ENCODE measurements at places on chromosomes 7 and 10.

GRCh38 chr7:124462249-124462648, 303.3 kb downstream of the GPR37 start:
- DNase-seq: no peak

DNA sequence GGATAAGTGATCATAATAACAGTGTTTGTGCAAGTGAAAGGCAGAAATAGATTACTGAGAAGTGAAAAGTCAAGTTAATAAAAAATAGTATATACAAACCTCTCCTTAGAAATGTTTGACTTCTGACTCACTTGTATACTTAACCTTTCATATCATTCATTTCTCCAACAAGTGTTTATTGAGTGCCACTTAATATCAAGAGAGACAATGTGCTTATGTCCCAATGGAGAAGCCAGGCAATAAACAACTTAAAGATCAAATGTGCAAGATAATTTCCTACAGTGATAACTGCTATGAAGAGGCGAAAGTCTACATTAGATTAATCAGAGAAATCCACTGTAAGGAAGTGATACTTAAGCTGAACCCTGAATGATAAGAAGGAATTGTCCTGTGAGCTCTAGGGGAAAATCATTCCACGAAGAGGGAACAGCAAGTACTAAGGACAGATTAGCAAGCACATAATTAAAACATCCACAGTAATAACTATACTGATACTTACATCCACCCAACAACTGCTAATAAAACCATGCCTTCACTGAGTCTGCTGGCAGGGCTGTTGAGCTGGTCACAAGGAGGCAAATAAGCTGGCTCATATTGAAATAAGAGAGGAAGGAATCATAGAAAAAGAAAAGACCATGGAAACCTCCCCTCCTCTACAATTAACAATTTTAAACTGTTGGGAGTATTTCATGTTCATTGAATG, 203.5 kb downstream of the CTNNA3 start:
- no peak for DNase-seq

DNA sequence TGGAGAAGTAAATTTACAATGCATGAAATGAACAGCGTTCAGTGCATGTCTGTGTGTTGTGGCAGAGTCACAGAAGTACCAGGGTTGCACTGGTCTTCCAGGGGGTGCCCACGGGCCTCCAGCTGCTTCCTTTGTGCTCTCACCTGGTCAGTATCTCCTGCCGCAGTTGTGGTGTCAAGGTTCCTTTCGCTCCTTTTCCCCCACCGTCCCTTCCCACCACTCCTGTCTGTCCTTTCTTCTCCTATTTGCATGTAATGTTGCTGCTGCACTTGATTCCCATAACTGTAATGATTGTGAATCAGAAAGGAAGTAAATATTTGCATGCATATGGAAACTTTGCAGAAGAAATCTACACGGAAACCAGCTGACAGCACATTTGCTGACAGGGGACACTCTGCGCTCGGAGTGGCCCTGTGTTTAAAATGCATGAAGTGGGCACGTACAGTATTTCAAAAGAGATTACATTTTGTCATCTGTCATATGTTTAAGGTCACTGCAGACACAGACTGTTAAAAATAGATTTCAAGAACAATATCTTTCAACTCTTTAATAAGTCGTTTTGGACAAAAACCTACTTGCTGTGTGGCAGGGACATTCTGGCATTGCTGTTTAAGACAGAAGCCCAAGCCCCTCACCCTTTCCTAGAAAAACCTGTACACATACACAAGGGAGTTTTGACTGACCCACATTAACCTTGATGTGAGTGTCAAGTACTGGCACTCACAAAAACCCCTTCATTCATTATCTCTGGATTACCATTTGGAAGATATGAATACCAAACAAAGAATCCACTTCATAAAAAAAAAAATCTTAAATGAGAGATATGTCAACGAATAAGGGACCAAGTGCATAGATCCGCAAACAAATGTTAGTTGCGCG, 336.7 kb upstream of the KLF6 start:
- DNase-seq: no peak

- DNase-seq: no peak
Measured at GRCh38 chr10:78600121-78600665, 468.6 kb upstream of the ZMIZ1 start.

GRCh38 chr10:75408509-75408875, 6.9 kb upstream of the ZNF503 start:
- DNase-seq: no peak

GRCh38 chr7:14438366-14438765, 448.9 kb upstream of the ETV1 start:
- DNase-seq: no peak

- no peak for DNase-seq
Measured at GRCh38 chr10:123634221-123634620, 31.9 kb upstream of the GPR26 start.

- no peak for DNase-seq
Measured at GRCh38 chr7:115707258-115708012, 323.1 kb downstream of the TFEC start.

DNA sequence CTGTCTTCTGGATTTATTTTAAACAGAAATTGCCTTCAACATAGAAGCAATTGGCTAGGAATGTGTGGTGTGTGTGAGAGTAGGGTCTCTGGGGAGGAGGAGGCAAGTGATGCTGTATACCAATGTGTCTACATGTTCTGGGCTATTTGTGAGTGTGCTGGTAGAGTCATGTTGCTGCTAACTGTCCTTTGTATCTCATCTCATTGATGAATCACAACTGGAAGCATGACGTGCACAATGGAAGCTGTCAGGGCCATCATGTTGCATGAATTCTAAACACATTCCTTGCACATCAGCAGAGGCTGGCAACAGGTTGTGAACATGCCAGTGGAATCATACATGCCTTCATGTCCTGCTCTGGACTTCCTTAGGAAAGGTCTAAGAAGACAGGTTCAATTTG, 199.7 kb downstream of the BMPER start:
- DNase-seq: no peak

- DNase-seq: no peak
Measured at GRCh38 chr10:119726676-119727261, 919 bp downstream of the INPP5F start.

- no peak for DNase-seq
Measured at GRCh38 chr10:101512738-101513137, 75.3 kb downstream of the POLL start.

DNA sequence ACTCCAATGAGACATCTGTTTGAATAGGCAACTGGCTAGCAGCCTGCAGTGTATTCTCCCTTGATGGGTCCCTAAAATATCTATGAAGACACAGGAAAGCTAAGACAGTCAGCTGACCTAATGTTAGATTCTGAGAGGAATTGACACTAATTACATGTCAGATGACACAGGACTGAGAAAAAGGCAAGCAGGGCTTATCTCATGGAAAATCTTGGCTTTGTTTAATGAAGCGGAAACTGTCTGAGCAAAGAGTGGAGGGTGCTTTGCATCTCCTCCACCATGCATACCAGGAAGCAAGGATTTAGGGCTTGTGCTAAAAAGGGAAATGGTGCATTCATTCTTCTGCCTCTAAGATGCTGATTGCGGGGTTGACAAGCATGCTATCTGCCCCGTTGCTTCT, 135.5 kb upstream of the GLI3 start:
- DNase-seq: no peak

- no peak for DNase-seq
Measured at GRCh38 chr7:90250601-90251303, 5.8 kb downstream of the CFAP69 start.

DNA sequence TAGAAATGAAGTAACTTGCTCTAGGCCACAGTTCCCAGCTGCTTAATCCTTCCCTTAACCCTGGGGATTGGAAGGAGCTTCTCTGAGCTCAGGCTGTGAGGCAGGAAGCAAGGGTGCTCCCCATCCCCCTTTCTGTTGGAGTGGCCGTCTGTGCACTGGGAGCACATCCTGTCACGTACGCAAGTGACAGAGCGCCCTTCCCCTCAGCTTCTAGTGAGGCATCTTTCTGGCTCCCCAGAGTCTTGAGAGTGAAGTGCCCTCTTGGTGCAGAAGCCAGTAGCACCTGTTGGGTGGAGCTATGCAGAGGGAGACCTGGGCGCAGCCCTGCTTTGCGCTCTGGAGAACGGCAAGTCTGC, 47.8 kb downstream of the SHH start:
- no peak for DNase-seq

GRCh38 chr7:135121868-135122267, 26.0 kb upstream of the TMEM140 start:
- DNase-seq: no peak

- no peak for DNase-seq
Measured at GRCh38 chr10:118488710-118489497, 106.5 kb downstream of the PRLHR start.

GRCh38 chr10:99742254-99742653, 10.2 kb downstream of the CUTC start:
- DNase-seq: peak; percentile 38

DNA sequence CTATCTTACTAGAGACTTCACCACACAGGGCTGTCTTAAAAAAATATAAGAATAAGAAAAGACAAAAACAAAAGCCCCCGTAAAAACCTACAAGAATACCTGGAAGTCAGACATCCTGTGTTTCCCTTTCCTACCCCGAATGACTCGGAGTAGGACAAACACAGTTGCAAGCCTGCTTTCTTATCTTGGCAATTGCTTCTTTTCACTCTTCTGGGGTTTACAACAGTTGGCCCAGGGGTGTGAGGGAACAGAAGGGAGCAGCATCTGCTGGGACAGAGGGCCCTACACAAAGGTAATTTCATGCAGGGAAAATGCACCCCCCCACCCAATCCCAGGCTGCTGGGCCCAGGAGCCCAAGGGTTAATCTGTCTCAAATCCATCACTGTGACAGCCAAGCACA, 220.6 kb downstream of the ARHGAP12 start:
- no peak for DNase-seq

GRCh38 chr7:22594020-22594419, 94.0 kb upstream of the STEAP1B start:
- no peak for DNase-seq

GRCh38 chr7:3279147-3279818, 21.8 kb upstream of the SDK1 start:
- DNase-seq: no peak

GRCh38 chr10:100725071-100725471, 20.3 kb upstream of the PAX2 start:
- no peak for DNase-seq

GRCh38 chr10:121414366-121415062, 183.7 kb downstream of the FGFR2 start:
- no peak for DNase-seq

DNA sequence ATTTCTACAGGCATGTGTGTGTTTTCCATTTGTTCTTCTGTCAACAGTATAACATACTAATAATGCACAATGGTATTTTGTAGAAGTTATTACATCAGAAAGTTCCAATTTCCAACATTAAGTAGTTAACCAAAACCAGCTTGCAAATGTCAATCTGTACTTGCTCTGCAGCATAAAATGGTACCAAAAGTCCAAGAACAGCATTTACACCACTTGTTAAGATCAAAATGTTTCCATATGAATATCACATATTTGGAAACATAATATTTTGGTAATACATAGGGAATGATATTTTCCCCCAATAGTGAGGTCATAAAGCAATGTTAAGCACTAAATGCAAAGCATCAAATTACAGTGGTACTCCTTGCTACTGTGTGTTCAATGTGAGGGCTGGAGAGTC, 162.1 kb downstream of the ZNF438 start:
- DNase-seq: no peak

- DNase-seq: peak; percentile 22
Measured at GRCh38 chr7:128666200-128666599, 5.9 kb upstream of the GARIN1A start.

GRCh38 chr10:128476368-128476725, 350.1 kb upstream of the MKI67 start:
- no peak for DNase-seq

DNA sequence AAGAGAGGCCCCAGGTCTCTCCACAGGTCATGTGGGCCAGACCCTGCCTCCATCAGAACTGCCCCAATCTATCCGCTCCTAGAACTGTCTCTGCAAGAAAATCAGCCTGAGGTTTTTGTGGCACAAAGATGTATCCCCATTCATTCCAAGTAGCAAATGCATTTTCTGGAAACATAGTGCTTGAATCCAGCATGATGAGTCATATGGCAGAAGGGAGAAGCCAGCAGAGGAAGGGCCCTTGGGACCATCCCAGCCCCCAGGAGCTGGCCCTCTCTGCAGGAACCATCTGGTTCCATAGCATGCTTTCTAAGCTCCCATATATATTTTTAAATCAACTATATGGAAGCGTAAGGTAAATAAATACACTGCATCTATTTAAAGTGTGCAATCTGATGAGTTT, 563.2 kb downstream of the GALNT17 start:
- DNase-seq: no peak

GRCh38 chr10:70917226-70917625, 28.9 kb upstream of the PCBD1 start:
- DNase-seq: no peak

DNA sequence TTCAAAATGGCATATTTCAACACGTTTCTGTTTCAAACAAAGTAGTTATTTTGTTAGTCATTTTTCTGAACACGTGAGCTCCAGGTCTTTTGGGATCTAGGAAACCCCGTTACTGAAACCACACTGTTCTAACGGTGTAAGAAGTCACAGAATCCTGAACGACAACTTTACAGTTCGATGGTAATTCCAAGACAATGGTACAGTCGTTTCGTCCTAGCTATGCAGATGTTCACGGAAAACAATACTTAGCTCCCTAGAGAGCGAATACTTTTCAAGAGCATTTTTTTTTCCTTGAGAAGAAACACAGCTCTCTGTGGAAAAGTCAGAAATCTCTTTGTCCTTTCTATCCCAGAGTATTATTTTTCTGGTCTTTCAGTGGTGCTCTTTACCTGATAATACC, 254.1 kb downstream of the ADARB2 start:
- no peak for DNase-seq

GRCh38 chr10:27601503-27601902, 97.4 kb downstream of the RAB18 start:
- no peak for DNase-seq

DNA sequence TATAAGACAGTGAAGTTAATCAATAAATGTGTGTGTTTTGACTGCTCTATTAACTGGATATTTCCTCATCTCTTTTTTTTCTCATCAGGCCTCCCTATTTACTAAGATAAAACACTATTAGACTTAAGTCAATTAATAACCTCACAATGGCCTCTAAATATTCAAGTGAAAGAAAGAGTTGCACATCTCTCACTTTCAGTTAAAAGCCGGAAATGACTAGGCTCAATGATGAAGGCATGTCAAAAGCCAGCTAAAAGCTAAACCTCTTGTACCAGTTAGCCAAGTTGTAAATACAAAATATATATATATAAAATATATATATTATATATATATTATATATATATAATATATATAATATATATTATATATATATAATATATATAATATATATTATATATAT, 127.0 kb upstream of the MEOX2 start:
- DNase-seq: no peak

Measured in HAP-1 (cell line).